ENCODE measurements at places on chromosomes 13 and 19.

DNA sequence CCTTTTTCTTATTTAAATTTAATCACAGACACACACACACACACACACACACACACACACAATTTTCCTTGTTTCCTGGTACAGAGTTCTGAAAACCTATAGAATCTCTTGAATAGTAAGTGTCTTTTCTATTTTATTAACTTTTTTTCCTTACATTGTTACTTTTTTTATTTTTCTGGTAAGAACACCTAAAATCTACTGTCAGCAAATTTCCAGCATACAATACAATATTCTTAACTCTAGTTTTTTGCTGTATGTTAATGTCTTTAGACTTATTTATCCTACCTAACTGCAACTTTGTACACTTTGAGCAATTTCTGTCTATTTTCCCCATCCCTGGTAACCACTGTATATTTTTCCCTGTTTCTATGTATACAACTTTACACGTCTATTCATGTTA is 1179.8 kb downstream of the SLITRK1 start:
- no peak for DNase-seq

GRCh38 chr19:18502638-18503294 is 19.1 kb downstream of the ELL start:
- DNase-seq, result no peak

DNA sequence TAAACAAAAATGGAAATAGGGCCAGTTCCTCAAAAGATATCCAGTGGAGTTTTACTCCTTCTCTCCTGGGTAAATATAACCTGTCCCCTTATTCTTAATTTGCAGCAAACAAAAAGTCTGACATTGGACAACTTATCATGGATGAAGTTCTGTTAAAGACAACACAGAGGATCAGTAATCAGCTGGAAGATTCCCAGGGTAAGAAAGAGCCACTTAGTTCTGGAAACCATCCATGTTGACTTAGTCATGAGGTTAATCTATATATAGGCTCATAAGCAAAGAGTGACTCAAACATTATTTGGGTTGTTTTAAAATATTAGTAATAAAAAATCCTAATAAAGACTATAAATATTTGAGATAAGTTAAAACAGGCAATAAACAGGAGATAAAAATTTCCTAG is 40.5 kb upstream of the EBPL start:
- DNase-seq, result no peak

DNA sequence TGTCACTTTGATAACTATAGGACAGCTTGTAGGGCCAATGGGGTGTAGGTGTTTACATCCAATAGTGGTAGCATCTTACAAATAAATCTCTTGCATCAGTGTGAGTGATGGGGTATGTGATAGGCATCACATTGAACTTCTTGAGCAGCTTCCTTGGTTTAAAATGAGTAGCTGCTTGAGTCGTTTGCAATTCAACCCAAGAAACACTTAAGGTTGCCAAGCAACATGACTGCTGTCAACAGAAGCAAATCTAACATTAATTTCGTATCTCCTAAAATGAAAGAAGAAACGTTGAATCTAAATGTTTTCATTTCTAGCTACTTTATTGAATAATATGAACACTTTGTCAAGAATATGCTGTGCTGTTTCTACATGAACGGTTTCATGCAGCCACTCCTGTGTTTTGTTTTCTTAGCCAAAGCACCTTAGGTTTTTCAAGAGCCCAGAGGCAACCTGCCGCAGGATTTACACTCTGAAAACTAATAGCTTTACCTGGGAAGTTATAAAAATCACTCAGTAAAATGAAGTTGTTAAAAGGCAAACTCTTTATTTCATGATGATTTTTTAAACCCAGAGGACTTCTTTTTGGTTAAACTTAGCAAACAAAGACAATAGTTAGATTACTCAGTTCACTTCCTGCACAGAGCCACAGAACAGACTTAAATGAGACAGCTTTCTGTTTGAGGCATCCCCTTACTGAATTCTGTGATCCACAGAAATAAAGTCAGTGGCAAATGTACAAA is 305.2 kb downstream of the MTUS2 start:
- DNase-seq, result peak; percentile 24

DNA sequence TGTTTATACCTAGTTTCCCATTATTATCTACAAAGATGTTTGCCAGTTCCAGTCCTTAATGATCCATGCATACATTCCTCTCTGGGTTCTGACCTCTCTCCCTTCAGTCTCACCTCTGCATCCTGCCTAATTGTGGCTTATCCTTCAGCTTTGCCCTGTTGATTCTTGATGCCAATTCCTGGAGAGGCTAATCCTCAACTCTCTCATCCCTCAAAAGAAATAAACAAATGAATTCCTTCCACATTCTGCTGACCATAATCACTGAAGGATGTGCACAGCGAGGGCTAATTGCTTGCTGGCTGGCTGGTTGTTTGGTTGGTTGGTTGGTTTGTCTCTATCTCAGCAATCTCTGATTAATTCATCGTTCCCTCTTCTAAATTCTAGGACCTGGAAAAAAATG is 113.8 kb downstream of the IRS2 start:
- no peak for DNase-seq

- no peak for DNase-seq
Observed at GRCh38 chr13:111945086-111945485, 121.9 kb upstream of the SOX1 start.

DNA sequence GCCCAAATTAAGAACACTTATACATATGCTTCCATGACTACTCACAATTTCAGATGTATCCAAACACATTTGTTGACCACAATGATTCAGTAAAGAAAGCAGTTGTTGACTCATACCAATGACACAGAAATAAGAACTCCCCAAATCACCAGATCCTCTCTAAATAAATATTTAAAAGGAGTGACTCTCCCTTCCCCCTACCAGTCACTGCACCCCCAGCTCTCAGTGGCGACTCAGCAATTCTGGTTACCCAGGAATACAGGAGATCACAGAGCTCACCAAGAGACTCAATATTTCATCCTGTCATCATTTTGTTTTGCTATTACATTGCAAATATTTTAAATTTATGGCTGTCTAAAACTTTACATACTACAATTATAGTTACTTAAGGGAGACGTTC is 131.5 kb downstream of the RGCC start:
- peak; percentile 46 for DNase-seq

GRCh38 chr13:39955560-39955959 is 300.1 kb downstream of the COG6 start:
- DNase-seq, result no peak

DNA sequence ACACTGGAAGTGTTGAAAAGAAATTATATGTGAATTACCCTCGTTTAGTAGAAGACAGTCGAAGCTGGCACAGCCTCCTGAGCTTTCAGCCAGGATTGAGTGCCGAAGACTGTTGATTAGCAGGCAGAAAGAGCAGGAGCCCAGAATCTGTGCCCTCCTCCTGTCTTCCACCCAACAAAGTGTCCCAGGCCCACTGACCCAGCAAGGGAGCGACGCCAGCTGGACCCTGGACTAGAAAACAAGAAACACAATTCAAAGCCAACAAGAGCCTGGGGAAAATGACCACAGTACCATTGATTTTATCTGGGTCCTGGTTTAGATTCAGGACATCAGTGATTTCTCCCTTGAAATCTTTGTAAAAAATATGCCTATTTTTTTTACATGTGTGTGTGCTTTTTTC is 120.7 kb downstream of the RXFP2 start:
- no peak for DNase-seq

GRCh38 chr13:113171250-113172125 is 13.0 kb downstream of the PROZ start:
- DNase-seq, result no peak

DNA sequence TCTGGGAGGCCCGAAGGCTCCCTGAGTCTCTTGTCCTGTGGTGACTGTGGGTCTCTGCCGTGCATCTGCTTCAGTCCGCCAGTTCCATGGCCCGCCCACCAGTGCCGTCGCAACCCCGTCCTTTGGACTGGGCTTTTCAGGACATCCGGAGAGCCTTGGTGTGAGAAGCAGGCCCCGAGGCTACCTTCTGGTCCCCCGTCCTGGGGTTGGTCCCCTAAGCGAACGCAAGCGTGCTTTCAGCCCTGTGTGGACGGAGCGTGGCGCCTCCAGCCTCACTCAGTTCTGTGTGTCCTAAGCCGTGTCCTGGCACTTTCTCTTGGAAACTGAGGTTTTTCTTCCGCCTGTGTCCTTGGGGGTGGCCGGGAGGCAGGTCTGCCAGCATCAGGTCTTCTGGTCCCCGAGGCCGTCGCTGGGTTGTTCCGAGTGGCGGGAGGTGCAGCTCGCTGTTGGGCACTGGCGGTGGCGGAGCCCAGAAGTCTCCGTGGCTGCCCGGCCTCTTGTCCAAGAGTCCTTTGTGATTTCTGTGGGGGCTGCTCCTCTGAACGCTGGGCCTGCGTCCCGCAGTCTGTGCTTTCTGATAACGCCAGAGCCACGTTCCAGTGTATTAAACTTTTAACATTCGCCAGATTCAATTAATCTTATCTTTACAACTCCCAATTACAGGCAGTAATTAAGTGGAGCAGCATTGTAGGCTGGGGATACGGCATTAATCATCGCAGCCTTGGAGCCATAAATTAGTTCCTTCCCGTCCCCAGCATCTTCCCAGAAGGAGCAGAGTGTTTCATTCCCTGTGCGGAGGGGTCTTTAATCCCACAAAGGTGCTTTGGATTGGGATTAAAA is 99.5 kb downstream of the KDM4B start:
- no peak for DNase-seq

DNA sequence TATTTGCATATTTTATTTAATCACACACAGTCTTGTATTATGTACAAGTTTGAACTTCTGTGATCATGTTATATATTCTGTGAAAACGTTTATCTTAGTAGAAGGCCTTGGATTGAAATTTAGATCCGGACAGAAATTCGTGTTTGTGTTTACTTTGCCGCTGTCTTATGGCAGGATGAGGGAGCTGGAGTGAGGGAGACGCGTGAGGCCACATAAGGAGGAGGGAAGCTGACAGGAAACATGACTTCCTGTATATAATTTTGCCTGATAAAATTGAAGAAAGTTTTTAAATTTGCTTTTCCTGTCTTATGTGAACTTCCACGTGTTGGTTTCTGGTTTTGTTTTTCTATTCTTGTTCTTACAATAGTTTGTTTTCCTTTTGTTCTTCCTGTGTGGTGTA is 200.2 kb downstream of the MTUS2 start:
- DNase-seq, result no peak

DNA sequence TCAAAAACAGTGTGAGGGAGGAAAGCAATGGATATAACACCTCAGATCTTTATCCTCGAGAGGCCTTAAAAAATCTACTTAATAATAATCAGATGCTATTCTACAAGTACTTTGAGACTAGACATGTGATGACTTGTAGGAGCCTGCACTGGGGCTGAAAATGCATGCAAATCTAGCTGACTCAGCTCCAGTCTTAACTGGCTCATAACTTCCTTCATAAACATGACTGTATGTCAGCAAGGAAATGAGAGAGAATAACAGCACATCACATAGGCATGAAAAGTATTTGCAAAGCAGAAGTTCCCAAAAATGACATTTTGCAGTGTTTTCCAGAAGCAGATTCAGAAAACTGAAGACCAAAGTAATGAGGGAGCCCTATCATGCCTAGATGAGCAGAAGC is 38.1 kb downstream of the PSG5 start:
- DNase-seq, result no peak

DNA sequence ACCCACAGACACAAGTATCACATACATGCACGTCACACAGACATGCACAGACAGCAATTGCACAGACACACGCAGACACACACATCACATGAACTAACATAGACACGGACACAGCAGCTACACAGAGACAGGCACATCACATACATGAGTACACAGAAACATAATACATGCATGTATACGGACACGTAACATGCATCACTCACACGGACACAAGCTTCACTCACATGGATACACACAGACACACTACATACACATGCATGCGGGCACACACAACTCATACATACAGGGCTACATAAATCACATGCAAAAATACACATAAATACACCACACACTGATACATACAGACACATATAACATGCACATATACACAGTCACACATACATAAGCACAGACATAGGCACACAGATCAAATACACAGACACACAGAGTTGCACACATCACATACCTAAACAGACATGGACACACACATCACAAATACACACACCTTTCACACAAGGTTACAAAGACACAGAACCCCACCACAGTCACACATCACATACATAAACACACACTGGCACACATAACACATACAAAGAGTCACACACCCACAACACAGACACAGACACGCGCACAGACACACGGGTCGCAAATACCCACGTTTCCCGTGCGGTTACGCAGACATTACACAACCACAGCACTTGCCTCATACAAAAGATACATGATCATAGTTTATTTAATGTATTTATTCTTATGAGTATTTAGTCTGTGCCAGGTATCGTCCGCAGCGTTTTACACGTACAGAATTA is 1.1 kb upstream of the LMTK3 start:
- DNase-seq, result no peak

GRCh38 chr13:67440236-67440975 is 210.3 kb upstream of the PCDH9 start:
- no peak for DNase-seq

- no peak for DNase-seq
Observed at GRCh38 chr13:106173891-106174610, 361.4 kb downstream of the EFNB2 start.

DNA sequence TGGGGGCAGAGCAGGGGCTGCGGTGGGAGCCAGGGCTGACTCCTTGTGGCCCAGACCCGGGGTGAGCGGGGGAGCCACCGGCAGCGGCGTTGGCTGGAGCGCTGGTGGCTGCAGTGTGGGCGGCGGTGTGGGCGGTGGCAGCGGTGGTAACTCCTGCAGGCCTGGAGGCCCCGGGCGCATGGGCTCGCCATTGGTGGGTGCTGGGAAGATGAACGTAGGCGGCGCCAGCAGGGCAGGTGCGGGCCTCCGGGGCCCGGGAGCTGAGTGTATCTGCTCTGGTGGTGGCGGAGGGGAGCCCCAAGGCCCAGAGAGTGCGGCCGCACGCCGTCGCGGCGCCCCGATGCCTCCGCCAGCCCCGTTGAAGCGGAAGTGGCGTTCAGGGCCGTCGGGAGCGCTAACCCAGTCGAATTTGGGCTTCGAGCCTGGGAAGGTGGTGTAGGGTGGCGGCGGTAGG is 2.0 kb downstream of the GGN start:
- DNase-seq, result peak; percentile 69

- DNase-seq, result no peak
Observed at GRCh38 chr13:29855009-29855408, 4.6 kb upstream of the UBL3 start.

DNA sequence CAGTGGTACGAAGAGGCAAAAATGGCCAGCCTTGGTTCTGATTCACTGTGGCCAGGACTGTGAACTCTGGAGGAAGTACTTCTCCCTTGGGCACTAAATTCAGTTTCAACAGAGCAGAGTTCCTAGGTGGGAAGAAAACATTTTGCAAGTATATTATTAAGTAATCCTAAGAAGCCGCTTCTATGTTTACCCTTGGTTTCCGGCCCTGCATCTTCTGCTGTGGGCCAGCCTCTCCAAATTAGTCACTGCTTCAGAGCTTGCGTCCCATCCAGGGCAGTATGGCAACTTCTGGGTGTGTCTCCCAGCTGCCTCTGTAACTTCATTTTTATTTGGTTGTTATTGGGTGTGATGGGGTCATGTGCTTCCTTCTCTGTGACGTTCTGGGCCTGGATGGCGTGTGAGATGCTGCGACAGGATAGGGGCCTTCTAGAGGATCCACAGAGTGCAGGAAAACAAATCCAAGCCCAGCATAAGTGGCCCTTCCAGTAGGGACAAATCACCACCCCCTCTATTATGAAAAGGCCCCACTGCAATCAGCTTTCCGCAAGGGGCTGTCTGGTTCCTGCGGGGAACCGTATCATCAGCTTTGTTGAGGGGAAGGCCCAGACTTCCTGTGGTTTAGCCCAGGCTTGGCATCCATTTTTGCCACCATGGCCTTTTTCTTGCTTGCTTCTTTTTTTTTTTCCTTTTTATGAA is 55.1 kb upstream of the C1QTNF9 start:
- DNase-seq, result no peak

GRCh38 chr13:64071352-64071751 is 2655.7 kb upstream of the PCDH20 start:
- DNase-seq, result no peak
